ENCODE measurements at places on chromosomes 5 and 9. TPM values are rescaled to one million over a fixed set of nuclear protein-coding genes. Genes with fewer than 3 reads are reported as not detected.
A peak's percentile ranks its signal among the peaks of the same experiment; 100 is the strongest.

DNA sequence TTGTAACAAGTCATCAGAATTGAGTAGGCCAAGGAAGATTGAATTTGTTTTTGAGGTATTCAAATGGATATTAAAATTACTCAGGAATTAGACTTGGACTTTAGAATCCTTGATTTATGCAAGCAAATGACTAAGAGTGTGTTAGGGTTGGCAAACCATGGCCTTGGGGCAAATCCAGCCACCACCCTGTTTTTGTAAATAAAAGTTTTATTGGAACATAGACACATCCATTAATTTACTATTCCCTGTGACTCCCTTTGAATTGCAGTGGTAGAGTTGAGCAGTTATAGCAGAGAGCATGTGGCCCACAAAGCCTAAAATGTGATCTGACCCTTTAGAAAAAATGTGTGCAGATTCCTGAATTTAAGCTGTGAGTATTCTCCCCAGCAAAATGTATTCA lies 115.6 kb downstream of the WDR70 start:
- no peak overlapping the region for H3K27ac ChIP-seq
- no peaks in the 10 kb centered on the region for H3K27me3 ChIP-seq
- H3K4me1 ChIP-seq = peaks cover 16% of the 10 kb centered on the region
- peaks cover 20% of the 10 kb centered on the region for H3K36me3 ChIP-seq
- DNase-seq = no peak

- H3K36me3 ChIP-seq = no peaks in the 10 kb centered on the region
- H3K4me1 ChIP-seq = no peaks in the 10 kb centered on the region
- no peak for DNase-seq
- H3K4me3 ChIP-seq = no peak overlapping the region
- peaks cover 6% of the 10 kb centered on the region for H3K27me3 ChIP-seq
Observed at GRCh38 chr9:112969730-112970129, 42.3 kb downstream of the ZNF883 start.

DNA sequence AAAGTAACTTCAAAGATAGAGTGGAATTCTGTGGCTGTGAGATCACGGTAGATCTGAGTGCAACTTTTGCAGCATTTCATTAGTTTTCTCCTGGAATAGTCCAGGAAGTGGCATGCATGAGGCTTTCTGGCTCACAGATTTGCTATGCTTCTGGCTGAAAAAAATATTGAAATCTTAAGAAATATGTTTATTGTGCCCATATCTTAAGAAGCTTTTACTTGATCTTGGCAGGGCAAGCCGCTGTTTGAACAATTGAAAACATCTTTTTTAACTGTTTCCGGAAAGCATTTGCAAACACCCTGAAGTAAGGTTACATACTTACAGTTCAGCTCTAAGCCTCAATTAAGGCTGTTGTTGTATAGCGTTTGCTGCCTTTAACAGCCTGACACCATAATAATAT lies 135.7 kb upstream of the GDNF start:
- peaks cover 5% of the 10 kb centered on the region for H3K27me3 ChIP-seq
- no peak overlapping the region for H3K27ac ChIP-seq
- no peak overlapping the region for H3K4me3 ChIP-seq
- H3K4me1 ChIP-seq = no peaks in the 10 kb centered on the region
- no peak for DNase-seq

DNA sequence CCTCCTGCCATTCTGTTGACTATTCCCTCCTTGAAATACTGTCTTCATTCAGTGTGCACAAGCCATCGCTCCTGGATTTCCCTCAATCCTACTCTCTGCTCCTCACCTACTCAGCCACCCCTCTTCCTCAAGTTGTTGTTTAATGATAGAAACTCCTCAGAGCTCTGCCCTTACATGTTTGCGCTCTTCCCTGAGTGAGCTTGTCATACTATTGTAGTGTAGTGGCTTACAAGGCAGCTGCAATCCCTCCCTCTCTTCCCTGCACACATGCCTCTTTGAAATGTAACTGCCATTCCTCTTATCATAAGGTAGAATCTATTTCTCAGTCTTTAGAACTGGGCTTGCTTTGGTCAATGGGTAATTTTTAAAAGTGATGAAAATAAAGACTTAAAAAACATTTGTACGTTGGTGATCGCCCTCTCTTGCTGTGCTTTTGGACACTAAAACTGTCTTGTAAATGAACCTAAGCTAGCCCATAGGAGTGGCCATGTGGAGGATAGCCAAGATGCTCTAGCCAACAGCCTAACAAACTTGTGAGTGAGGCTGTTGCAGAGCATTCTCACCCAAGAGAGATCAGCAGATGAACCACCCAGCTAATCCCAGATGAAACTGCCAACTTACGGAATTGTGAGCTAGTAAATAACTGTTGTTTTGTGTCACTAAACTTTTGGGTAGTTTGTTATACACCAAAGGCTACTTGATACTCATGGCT lies 18.1 kb upstream of the SMAD5 start:
- H3K36me3 ChIP-seq = no peaks in the 10 kb centered on the region
- no peaks in the 10 kb centered on the region for H3K4me1 ChIP-seq
- no peak overlapping the region for H3K4me3 ChIP-seq
- peaks cover 7% of the 10 kb centered on the region for H3K27me3 ChIP-seq

DNA sequence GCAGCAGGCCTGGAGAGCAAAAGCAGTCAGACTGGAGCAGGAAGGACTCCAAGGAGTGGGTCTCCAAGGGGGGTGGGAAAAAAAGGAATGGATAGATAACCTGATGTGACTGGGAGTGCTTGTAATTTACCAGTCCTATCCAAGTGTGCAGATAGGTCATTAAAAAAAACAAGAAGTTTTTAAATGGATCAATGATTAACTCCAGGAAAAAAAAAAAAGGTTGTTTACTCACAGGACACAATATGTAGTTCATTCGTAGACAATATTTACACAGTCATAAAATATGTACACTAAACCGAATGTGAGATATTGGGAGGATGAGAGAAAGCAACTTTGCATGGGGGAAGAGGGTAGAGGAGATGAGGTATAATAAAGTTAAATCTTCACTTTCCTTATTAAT lies 20.4 kb downstream of the ZBTB5 start:
- DNase-seq = no peak
- H3K27ac ChIP-seq = no peak overlapping the region
- peaks cover 25% of the 10 kb centered on the region for H3K36me3 ChIP-seq
- H3K4me3 ChIP-seq = no peak overlapping the region
- no peaks in the 10 kb centered on the region for H3K27me3 ChIP-seq

- peaks cover 8% of the 10 kb centered on the region for H3K27me3 ChIP-seq
- no peak for DNase-seq
- peaks cover 11% of the 10 kb centered on the region for H3K4me1 ChIP-seq
- H3K27ac ChIP-seq = peak overlapping the region; percentile 12
Observed at GRCh38 chr5:14168793-14169262, 25.7 kb downstream of the TRIO start.

The PCSK1 gene
- not detected for total RNA-seq

The ROPN1L gene
- 3.1 TPM for total RNA-seq

- H3K4me3 ChIP-seq = no peak overlapping the region
- H3K36me3 ChIP-seq = no peaks in the 10 kb centered on the region
- no peaks in the 10 kb centered on the region for H3K4me1 ChIP-seq
Observed at GRCh38 chr9:73067074-73067473, 84.6 kb upstream of the ANXA1 start.

- H3K4me3 ChIP-seq = no peak overlapping the region
Observed at GRCh38 chr9:86022687-86023266, 76.6 kb downstream of the GOLM1 start.

DNA sequence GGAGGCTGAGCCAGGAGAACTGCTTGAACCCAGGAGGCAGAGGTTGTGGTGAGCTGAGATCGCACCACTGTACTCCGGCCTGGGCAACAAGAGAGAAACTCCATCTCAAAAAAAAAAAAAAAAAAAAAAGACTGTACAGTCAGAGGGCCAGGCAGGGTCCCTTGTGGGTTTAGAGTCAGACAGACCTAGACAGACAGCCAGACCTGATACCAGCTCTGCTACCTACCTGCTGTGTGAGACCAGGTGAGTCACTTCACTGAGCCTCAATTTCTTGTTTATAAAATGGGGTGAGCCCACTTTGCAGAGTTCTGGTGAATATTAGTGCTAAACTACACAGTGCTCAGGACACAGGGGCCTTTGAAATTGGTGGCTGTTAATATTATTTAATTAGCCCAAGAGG lies 19.7 kb downstream of the TRIM14 start:
- H3K36me3 ChIP-seq = peaks cover 70% of the 10 kb centered on the region
- no peaks in the 10 kb centered on the region for H3K27me3 ChIP-seq
- no peak for DNase-seq

GRCh38 chr5:124444147-124444775 lies 302.2 kb downstream of the ZNF608 start:
- H3K36me3 ChIP-seq = no peaks in the 10 kb centered on the region
- H3K27me3 ChIP-seq = no peaks in the 10 kb centered on the region
- no peak for DNase-seq

DNA sequence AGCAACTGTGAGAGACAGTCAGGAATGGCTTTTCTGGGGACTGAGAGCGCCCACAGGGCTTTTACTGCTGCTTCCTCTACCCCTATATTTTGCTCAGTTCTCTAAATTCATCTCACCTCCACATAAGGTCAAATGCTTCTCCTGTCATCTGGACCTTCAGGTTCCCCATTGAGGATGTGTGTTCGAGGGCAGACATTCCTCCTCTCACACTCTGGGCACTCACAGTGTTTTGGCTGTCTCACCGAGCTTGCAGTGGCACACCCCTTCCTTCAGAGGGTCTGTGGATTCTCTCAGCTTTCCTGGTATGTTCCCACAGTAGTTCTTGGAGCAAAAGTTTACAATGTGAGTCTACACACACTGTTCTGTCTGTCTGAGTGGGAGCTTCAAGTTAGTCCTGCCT lies 127.8 kb upstream of the GLRA1 start:
- no peaks in the 10 kb centered on the region for H3K36me3 ChIP-seq
- no peak overlapping the region for H3K4me3 ChIP-seq
- no peak for DNase-seq
- no peak overlapping the region for H3K27ac ChIP-seq

The WHRN gene
- total RNA-seq = 0.64 TPM

The DNAH5 gene
- not detected for total RNA-seq

The SLC46A2 gene
- not detected for total RNA-seq

The ZNF879 gene
- total RNA-seq = 5.0 TPM

DNA sequence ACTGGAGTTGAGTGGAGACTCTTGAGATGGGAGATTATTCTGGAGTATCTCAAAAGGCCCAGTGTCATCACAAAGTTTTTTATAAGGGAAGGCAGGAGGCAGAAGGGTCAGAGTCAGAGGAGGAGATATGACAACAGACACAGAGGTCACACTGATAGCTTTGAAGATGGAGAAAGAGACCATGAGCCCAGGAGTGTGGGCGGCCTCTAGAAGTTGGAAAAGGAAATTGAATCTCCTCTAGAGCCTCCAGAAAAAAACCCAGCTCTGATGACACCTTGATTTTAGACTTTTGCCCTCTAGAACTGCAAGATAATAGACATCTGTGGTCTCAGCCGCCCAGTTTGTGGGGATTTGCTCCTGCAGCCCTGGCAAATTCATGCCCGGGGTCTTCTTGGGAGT lies 64.8 kb upstream of the SPTLC1 start:
- no peaks in the 10 kb centered on the region for H3K36me3 ChIP-seq
- no peaks in the 10 kb centered on the region for H3K4me1 ChIP-seq
- H3K27ac ChIP-seq = no peak overlapping the region

GRCh38 chr5:81302596-81302995 lies 1.2 kb downstream of the ZCCHC9 start:
- DNase-seq = no peak
- H3K27ac ChIP-seq = peak overlapping the region; percentile 97
- H3K4me1 ChIP-seq = peaks cover 44% of the 10 kb centered on the region
- peak overlapping the region; percentile 92 for H3K4me3 ChIP-seq

DNA sequence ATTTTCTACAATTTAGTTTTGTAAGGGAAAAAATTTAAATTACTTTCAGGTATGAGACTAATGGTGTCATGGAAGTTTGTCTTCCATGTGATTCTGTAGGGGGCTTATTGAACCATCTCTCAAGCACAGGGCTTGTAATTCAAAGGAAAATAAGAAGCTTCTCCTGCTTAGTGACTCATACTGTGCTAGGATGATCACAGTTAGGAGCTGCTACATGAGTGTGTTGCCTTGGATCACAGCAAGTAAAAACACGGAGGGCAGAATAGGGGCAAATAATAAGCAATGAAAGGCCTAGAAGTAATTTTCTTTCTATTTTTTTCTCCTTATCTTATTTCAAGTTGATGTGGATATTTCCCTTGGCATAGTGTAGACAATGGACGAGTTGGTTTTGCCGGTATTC lies 28.9 kb downstream of the TMEM167A start:
- H3K27ac ChIP-seq = no peak overlapping the region
- no peak for DNase-seq
- H3K36me3 ChIP-seq = peaks cover 10% of the 10 kb centered on the region
- no peak overlapping the region for H3K4me3 ChIP-seq

The KIF20A gene
- 74.7 TPM for total RNA-seq

The PPIP5K2 gene
- total RNA-seq = 67.1 TPM

DNA sequence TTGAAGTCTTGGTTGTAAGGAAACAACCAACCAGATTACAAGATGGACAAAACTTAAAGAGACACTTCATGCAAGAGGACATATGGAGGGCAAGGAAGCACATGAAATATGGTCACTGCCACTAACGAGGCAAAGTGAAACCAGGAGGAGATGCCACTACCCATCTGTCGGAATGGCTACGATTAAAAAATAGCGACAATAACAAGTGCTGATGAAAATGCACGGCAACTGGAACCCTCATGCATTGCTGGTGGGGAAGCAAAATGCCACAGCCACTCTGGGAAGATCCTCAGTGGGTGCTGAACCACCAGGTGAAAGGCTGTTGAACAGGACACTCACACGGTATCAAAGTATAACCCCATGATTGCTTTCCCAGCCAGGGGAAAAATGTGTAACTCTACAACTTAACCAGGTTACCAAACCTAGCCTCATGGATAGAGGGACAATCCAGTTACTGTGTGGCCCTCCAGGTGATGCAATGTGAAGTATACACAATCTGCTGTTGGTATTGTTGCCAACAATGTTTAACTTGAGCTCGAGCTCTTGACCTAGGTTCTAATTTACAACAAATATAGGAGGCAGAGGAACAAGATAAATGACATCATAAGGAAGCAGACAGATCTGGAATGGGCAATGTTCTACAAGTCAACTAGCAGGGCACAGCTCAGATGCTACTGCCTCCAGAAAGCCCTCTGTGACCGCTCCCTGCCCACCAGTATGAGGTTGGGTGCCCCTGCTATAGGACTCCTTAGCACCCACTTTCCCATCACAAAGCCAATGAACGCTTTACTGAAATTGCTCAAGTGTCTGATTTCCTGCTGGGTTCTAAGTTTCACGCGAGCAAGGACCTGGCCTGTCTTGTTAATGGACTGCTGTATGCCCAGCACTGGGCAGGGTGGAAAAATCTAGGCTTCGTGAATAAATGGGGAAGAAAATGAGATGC lies 25.8 kb downstream of the SH3PXD2B start:
- no peak overlapping the region for H3K27ac ChIP-seq
- no peak overlapping the region for H3K4me3 ChIP-seq
- DNase-seq = no peak
- H3K27me3 ChIP-seq = peaks cover 2% of the 10 kb centered on the region
- no peaks in the 10 kb centered on the region for H3K4me1 ChIP-seq

- H3K4me3 ChIP-seq = no peak overlapping the region
- H3K4me1 ChIP-seq = no peaks in the 10 kb centered on the region
- DNase-seq = no peak
- no peak overlapping the region for H3K27ac ChIP-seq
Observed at GRCh38 chr9:104820336-104820735, 56.4 kb downstream of the NIPSNAP3B start.

The PKD2L2 gene
- total RNA-seq = not detected

The HAVCR2 gene
- total RNA-seq = 30.9 TPM

All from activated CD4-positive, alpha-beta T cell treated with anti-CD3 and anti-CD28 coated beads, Interleukin-2, amount 10 ng/mL, durations not matched to agents 7 days and 5 days (primary cell).